ENCODE measurements at places on chromosomes 5 and 9.

DNA sequence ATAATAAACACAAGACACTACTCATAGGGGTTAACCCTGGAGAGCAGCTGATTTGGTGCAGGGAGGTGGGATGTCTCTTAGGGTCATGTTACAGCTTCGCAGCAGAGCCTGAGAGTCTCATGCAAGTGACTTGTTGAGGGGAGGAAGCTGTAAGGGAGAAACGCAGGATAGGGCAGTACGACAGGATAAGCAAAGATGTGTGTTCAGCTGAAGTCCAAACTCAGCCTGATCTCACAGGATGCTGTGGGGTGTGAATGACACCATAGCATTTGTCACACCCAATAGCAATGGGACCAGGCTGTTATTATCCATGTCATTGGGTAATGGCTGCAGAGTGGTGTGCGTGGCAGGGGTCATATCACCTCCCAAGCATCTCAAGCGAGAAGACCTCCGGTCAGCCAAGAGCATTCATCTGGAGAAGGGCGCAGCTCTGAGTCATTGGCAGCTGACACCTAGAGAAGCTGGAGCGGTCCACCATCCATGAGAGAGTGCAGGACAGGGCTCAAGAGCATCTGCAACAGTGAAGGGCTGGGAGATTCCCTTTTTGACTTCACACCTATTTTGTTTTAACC lies 49.2 kb upstream of the RPL26L1 start:
- no peak for DNase-seq
- H3K4me1 ChIP-seq, result peaks cover 30% of the 10 kb centered on the region
- H3K27ac ChIP-seq, result peak overlapping the region; percentile 29

- no peak overlapping the region for H3K4me3 ChIP-seq
- no peak overlapping the region for H3K27ac ChIP-seq
- H3K4me1 ChIP-seq, result no peaks in the 10 kb centered on the region
- H3K27me3 ChIP-seq, result no peaks in the 10 kb centered on the region
Measured at GRCh38 chr5:124462751-124463150, 283.7 kb downstream of the ZNF608 start.

GRCh38 chr9:108662091-108662875 lies 193.5 kb downstream of the ACTL7B start:
- H3K36me3 ChIP-seq, result no peaks in the 10 kb centered on the region
- H3K4me1 ChIP-seq, result no peaks in the 10 kb centered on the region
- no peak overlapping the region for H3K27ac ChIP-seq
- no peaks in the 10 kb centered on the region for H3K27me3 ChIP-seq
- no peak overlapping the region for H3K4me3 ChIP-seq

GRCh38 chr5:58849921-58850667 lies 267.2 kb downstream of the RAB3C start:
- H3K4me1 ChIP-seq, result no peaks in the 10 kb centered on the region
- DNase-seq, result peak; percentile 10
- peaks cover 7% of the 10 kb centered on the region for H3K27me3 ChIP-seq
- no peaks in the 10 kb centered on the region for H3K36me3 ChIP-seq

All from Panc1 (cell line).